ENCODE measurements at places on chromosomes 6 and 20.

GRCh38 chr20:4774207-4774606, 52.5 kb downstream of the PRND start:
- no peak for DNase-seq

GRCh38 chr20:64065062-64065973, 2.3 kb downstream of the TCEA2 start:
- DNase-seq = no peak

DNA sequence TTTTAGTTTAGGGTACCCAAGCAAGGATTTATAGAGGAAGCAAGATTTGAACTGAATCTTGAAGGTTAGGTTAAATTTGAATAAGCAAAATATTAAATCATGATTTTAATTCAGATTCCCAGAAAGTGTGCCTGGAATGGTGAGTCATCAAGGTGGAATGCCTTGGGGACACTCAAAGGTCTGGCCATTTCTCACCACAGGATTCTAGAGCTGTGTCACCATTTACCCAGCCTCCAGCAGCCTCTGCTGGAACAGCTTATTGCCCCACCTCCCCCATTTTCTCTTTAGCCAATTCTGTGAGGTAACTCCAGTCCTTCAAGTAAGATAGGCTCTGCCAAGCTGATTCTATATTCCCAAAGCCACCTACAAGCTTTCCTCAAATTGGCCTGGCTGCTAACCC, 181.4 kb downstream of the SIM1 start:
- no peak for DNase-seq

GRCh38 chr20:57346477-57346876, 4.6 kb upstream of the RAE1 start:
- DNase-seq = peak; percentile 63

DNA sequence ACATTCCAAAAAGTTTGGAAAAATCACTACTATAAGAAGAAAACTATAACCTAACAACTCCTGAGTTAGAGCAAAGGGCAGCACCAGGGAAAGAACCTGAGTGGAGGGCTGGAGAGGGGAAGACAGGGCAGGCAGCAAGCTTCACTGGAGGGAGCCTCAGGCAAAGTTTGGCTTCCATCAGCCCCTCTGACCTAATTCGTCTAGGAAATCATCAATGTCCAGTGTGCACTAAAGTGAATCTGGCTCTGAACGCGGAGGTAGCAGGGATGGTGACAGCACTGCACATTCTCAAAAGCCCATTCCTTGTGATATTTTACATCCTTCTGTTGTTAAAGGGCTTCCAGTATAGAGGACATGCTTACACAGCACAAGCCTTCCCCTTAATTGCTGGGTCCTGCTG, 87.1 kb downstream of the ZDHHC14 start:
- DNase-seq = no peak

DNA sequence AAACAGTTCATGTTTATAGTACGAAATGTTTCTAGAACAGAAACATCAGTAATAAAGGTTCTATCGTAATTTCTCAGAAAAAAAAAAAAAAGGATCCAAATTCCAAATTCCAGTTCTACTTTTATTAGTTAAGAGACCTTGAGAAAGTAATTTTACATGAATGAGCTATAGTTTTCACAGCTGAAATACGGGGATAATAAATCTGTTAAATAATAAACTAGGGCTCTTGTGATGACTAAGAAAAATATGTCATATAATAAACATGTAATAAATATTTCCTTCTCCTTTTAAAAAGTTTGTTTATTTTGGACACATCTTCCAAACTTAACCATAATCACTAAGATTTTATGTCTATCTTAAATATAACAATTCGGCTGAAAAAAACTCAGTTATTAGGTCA, 17.8 kb downstream of the RARS2 start:
- DNase-seq = no peak

DNA sequence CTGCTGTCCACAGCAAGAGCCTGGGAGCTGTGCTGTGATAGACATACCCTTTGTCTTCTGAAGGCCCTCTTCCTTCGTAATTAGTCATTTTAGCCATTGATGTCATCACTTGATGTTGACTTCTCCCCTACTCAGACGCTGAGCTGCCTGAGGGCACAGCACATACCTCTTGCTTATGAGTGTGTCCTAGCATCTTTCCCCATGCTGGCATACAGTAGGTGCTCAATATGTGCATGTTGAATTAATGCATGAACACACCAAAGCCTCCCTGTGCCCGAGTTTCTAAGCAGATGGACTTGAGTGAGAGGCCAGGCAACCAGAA, 35.8 kb upstream of the FAM83D start:
- no peak for DNase-seq

GRCh38 chr6:150485161-150485958, 114.3 kb upstream of the PLEKHG1 start:
- no peak for DNase-seq

GRCh38 chr6:118588626-118589025, 40.5 kb downstream of the PLN start:
- DNase-seq = no peak

DNA sequence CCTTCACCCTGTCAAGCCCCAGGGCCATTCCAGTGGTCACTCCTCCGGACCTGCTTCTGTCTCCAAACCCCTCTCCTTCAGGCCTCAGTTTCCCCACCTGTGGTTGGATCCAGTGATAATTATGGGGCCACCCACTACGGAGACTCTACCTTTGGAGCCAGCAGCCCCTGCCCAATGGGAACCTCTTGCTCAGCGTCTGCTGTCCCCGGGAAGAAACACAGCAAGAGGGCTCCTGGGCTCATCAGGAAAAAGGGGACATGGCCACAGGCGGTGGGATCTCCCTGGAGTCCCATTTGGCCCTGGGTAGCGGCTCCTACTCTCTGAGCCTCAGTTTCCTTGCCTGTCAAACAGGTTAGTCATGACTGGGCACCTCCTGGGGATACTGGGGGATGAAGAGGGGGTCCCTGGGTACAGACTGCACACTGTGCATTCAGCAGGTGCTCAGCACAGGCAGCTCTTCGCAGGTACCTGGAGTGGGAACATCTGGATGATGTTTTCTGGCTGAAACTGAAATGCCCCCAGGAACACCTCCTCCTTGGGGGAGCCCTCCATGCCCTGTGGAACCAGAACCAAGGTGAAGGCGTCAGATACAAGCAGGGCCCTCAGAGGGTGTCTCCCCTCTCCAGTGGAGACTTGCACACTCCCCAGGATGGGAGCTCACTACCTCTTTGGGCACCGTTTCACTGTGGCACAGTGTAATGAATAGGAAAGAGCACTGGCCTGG, 19.4 kb downstream of the SUN5 start:
- DNase-seq = no peak

DNA sequence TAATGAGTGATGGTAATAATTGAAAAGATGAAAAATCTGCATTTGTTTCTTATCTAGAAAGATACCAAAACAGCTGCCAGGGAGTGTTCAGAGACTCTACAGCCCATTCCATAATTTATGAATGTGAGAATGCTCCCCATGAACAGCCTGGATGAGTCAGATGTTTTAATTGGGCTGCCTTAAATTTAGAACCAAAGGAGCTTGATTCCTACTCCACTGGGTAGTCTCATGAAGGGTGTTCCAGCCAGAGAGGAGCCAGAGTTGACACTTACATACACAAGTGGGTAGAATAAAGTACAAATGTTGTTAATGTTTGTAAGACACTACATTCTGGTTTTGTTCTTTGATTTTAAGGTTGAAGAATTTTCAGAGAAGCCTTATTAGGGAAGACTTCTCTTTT, 158.7 kb upstream of the PRND start:
- no peak for DNase-seq

DNA sequence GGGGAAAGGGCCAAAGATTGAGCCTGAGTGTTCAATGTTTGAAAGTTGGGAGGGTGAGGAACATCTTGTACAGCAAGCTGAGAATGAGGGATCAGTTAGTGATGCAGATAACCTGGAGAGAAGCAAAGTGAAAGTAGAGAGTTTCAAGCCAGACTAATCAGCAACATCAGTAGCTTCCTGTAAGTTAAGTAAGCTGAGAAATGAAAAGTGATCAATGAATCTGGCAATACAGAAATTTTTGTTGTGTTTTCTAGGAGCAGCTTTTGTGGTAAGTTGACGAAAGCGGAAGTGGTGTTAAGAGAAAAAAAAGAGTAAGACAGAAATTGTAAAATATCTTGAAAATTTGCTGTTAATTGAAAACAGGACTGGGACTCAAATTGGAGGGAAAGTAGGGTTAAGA, 855.5 kb upstream of the MAP3K7 start:
- no peak for DNase-seq

DNA sequence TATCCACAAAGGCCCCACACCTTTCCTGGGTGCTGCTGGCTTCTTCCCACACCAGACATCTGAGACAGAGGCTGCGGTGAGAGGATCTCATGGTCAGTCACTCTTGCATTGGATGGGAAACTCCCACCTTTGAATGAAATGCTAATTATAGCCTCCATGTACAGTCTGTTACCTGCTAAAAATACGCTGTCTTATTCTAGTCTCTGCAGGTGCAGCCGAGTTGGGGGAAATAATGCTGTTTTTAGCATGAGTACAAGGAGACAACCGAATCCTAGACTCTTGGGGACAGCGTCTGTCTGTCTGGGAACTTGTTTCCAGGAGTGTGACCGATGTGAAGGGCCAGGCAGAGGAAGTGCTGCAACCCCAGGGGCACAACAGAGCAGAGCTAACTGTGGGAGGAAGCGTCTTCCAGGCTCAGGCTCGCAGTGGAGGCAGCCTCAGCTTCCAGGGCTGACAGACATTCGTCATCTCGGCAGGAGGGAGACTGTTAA, 286.2 kb downstream of the PREX1 start:
- DNase-seq = no peak

GRCh38 chr20:60365064-60365666, 406.9 kb downstream of the CDH26 start:
- DNase-seq = no peak
